ENCODE measurements at places on chromosomes 11 and 22.

- DNase-seq = no peak
Measured at GRCh38 chr22:50621948-50622722, 5.8 kb downstream of the ARSA start.

DNA sequence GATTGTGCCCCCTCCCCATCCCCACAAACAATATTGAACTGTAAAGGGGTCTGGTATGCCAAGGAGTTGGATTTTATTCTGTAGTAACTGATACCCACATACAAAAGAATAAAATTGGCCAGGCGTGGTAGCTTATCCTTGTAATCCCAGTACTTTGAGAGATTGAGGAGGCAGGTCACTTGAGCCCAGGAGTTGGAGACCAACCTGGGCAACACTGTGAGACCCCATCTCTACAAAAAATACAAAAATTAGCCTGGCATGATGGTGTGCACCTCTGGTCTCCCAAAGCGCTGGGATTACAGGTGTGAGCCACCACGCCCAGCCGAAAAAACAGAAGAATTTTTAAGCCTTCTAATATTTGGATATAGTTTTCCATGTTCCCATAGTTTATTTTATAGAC lies 4.2 kb upstream of the GLB1L3 start:
- no peak for DNase-seq

DNA sequence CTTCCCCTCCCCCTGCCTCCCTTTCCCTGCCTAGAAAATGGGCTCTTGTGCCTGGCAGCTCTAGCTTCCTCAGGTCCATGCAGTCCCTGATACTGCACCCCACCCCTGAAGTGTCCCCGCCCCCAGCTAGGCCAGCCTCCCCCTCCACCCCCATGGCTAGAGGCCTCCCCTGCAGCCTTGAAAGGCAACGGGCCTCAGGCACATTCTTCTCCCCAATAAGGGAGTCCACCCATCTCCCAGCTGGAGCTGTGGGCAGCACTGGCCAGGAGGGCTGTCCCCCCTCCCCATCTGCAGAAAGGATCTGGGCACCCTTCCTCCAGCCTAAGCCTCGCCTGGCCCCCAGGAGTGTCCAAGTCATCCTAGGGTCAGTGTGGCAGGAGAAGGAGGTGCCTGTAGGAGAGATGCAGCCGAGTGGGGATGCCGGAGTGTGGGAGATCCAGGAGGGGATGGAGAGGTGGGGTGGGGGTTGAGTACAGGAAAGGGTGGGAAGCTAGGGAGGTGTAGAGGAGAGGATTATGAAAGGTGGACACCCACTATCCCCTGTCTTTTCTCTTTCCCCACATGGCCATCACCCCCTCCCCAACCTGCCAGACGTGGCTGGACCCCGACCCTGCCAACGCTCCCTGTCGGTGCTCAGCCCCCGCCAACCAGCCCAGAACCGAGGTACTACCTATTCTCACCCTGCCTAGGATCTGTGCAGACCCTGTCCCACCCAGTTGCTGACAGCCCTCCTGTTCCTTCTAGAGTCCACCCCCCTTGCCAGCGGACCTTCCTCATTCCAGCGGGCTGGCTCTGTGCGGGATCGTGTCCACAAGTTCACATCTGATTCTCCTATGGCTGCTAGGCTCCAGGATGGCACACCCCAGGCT lies 9.3 kb downstream of the SMTN start:
- no peak for DNase-seq

- no peak for DNase-seq
Measured at GRCh38 chr11:118215262-118215661, 9.5 kb downstream of the JAML start.

DNA sequence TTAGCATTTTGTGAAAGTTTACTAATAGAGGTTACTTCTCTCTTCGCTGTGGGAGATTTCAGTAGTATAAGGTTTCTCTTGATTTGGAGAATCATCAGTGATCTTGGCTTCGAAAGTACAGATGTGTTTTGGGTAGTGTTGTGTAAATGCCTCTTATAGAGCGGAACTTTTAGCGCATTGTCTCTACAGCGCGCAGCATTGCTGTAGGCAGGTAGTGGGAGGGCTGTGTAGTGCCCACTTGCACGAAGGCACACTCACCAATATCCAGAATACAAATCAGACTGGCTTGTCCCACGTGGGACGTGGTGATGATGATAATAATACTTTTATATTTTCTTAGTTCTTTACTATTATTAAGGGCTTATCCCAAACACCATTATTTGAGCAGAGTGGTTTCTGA lies 51.4 kb downstream of the FAM83F start:
- no peak for DNase-seq

- DNase-seq = no peak
Measured at GRCh38 chr11:85572056-85572455, 55.1 kb downstream of the DLG2 start.

DNA sequence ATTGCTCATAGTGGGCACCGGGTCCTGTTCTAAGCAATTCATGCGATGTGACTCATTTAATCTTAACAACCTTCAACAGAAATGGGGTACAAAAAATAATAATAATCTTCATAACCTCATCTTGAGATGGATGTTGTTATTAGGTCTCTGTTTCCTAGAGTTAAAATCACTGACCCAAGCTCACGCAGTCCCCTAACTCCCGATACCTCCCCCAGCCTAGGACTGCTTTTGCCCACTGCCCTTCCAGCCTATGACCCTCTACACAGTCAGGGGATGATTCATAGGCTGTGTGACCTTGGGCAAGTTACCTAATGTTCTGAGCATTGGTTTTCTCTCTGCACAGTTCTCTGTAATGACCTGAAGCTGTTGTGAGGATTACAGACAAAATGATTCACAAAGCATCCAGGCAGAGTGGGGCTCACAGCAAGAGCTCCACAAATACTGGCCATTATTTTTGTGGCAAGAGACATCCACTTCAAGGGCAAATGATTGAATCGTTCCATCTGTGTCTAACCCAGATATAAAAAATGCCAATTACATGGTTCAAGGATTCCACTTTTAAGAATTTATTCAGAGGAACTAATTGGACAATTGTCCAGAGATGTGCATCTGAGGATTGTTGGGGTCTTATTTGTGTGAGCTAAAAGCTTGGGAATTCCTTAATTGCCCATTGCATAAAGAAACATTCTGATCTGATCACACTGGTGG lies 20.0 kb downstream of the MTFP1 start:
- DNase-seq = no peak

- no peak for DNase-seq
Measured at GRCh38 chr22:44219101-44219870, 38.6 kb downstream of the PARVG start.

- no peak for DNase-seq
Measured at GRCh38 chr11:131165036-131165435, 205.4 kb upstream of the NTM start.

DNA sequence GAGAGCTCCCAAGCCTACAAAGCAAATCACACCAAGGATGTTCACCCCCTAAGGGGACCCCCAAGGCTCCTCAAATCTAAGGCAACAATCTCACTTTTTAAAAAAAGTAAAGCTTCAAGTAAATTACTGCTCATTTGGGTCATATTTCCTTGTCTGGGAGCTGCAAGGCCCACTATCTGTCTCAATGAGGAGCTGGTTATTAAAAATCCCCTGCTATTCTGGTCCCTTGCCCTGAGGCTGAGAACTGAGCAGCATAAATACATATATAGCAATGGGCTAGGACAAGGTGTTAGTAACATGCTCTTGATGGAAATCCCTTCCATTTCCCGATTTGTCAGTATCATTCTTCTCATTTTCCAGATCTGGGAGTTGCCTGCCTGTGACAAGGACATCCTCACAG lies 119.2 kb downstream of the ETS1 start:
- DNase-seq = no peak

DNA sequence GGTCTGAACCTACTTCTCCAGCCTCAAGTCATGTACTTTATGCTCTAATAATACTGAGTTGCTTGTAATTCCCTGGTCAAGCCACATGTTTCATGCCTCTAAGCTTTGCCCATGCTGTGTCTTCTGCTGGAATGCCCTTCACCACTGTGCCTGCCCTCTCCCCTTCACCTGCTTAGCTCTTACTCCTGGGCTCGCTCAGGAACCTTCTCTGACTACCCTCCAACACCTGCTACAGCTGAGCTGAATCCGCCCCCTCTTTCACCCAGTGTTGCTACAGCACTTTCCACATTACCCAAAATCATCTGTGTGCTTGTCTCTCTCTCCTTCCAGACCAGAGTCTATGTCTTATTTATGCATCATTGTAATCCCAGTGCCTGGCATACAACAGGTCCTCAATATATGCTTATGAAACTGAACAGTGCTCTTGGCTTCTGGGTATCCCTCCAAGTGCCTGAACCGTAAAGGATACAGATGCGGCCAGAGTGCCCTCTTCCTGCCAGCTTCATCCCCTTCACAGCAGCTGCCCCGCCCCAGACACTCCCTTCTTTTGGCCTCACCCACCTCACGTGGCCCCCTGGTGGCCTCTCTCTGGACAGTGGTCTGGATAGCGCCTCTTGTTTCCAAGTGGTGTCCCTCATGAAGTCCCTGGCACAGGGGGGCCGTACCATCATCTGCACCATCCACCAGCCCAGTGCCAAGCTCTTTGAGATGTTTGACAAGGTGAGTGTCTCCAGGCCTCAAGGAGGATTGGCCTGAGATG lies 7.1 kb downstream of the ABCG4 start:
- DNase-seq = peak; percentile 24

GRCh38 chr11:70153133-70153727 lies 49.9 kb upstream of the FADD start:
- DNase-seq = no peak

DNA sequence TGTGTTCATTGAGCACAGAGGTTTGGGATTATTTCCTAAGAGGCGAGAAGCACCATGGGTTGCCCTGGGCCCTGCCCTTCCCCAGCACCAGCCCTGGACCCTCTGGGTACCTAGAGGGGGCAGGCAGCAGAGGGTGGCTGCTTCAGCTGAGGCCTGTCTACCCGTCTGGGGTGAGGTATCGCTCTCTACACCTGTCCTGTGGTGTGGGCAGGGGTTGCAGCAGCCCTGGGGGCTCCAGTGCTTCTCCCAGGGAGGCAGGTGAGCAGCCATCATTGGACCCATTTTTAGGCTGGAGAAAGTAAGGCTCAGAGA lies 15.6 kb downstream of the PRDM11 start:
- DNase-seq = no peak

DNA sequence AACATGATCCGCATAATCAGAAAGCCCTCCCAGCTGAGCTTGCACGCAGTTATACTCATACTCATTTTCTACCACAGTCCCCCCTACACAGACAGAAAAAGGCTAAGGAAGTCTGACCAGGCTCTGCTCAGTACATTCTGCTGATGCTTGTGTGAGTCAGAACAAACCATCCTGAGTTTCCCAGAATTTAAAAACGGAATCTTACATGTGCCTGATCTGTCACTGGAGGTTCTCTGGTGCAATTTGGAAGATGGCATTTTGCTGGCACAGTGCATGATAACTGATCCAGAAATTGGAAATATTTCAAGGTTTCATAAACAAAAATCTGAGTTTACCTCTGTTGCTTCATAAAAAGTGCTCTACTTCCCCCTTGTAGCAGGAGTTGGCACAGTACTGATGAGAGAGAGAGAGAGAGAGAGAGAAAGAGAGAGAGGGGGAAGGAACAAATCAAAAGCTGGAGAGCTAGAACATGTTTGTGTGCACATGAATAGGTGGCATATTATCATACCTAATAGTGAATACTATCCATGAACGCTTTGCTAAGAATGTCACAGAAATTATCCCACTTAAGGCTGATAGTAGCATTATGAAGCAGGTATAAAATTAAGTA lies 1085.3 kb downstream of the DLG2 start:
- peak; percentile 30 for DNase-seq

GRCh38 chr11:1038921-1039320 lies 2.4 kb upstream of the MUC6 start:
- DNase-seq = no peak

- peak; percentile 87 for DNase-seq
Measured at GRCh38 chr22:42697542-42698013, 23.1 kb downstream of the A4GALT start.

DNA sequence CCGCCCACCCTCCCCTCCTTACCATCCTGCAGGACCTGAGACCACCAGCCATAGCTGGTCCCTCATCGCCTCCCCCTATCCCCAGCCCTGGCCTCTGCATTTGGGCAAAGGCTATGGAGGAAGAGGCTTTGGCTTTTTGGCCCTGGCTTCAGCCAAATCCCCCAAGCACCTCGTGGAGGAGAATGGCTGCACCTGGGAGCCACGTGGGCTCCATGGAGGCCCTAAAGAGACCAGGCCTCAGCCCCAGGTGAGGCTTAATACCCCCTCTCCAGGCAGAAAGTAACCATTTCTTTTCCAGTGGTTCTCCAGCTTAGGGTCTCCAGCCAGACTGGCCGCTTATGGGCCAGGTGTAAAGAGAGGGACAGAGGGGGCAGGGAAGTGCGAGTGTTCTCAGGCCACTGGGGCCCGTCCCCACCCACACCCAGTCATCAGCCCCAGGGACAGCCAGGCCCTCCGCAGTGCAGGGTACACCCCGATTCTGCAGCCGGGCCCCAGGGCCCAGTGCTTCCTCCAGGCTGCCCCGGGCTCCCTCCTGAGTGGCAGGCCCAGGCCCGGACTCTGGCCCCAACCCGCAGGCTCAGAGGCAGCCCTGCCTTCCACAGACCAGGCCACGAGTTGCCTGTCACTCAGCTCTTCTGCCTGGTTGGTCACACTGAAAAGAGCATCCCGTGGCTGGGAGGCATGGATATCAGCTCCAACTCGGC lies 26.4 kb downstream of the CDKN1C start:
- DNase-seq = no peak

DNA sequence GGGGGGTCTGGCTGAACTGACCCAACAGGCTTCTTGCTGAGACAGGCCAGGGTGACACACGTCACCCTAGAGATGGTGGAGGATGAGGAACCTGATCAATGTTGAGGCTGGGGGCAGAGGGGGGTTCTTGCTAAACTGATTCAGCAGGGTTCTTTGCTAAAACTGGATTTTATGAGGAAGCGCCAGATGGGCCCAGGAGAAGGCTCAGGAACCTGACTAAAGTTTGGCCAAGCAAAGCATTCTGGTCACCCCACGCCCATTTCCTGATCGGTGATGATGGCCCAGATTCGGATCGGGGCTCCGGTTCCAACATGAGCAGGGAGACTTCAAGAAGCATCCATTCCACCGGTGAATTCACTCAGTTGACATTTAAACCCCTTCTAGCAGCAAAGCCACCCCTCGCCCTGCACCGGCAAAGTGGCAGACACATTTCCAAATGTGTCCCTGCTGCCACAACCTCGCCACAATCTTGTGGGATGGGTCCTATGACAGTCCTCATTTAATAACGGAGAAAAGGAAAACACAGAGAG lies 34.2 kb upstream of the SLC22A12 start:
- DNase-seq = no peak

GRCh38 chr22:26450453-26451185 lies 21.6 kb downstream of the ASPHD2 start:
- DNase-seq = no peak

All from AG08395 (cell line).